ENCODE measurements at places on chromosomes 4 and X. TPM values are rescaled to one million over a fixed set of nuclear protein-coding genes. Genes with fewer than 3 reads are reported as not detected.

DNA sequence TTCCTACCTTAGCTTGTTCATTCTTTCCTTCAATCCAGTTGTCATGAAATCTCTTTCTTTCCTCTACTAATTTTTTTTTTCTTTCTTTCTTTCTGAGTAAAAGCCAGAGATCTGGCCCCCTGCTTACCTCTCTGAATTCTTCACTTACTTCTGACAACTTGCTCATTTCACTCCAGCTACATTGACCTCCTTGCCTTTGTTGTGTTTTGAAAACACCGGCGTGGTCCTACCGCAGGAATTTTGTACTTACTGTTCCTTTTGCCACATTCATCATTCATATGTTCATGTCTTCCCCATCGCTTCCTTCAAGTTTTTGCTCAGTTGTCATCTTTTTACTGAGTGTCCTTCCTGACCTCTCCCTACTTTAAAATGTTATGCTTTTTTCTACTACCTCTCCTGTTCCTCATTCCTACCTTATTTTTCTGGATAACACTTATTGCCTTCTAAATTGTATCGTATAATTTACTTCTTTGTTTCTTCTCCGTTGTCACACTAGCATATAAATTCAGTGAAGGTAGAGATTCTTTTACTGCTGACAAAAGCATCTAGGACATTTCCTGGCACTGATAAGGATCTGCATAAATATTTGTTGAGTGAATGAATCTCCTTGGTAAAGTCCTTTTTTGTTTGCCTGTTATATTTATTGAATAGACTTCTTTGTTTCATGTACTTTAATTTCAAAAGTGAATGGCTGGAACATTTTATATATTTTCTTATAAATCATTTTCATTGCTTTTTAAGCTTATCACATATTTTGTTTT is 74.4 kb downstream of the NFKB1 start:
- DNase-seq, result no peak

GRCh38 chr4:13990596-13991589 is 363.4 kb upstream of the BOD1L1 start:
- no peak for DNase-seq

- DNase-seq, result no peak
Measured at GRCh38 chr4:145154573-145154972, 25.8 kb downstream of the OTUD4 start.

The NCAPG gene
- 46.3 TPM for total RNA-seq

DNA sequence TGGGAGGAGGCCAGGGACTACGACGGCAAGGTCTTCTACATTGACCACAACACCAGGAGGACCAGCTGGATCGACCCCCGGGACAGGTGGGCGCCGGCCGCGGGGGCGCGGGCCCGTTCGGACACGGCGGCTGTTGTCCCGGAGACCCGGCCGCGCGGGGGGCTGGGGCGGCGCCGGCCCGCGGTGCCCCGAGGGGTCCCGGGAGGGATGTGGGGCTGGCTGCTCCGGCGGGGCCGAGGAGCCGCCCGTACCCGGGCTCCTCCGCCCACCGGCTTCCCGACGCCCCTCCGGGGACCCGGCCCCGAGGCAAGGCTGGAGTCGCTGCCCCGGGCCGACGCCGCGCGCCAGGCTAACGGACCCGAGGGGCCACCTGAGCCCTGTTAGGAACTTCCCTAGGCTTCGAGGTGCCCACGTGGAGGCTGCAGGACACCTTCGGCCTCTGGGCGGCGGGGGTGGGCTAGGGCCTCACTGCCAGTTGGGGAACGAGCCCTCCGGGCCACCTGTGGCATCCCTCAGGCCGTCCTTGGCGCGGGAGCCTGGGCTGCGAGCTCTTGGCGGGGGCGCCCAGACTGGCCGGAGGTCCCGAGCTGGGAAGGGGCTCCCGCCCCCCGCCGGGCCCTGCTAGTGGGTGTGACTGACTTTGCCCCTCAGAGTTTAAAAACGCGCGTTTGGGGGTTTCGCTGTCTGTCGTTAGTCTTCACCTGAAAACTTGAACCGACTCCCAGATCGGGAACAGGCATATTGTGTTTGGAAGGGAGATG is 660 bp downstream of the WWC2 start:
- DNase-seq, result no peak

The GAGE12F gene
- total RNA-seq, result not detected

- DNase-seq, result no peak
Measured at GRCh38 chr4:86661418-86661817, 67.3 kb downstream of the PTPN13 start.

The TEX13D gene
- 0.05 TPM for total RNA-seq

GRCh38 chr4:52096048-52096447 is 44.9 kb downstream of the SPATA18 start:
- no peak for DNase-seq

DNA sequence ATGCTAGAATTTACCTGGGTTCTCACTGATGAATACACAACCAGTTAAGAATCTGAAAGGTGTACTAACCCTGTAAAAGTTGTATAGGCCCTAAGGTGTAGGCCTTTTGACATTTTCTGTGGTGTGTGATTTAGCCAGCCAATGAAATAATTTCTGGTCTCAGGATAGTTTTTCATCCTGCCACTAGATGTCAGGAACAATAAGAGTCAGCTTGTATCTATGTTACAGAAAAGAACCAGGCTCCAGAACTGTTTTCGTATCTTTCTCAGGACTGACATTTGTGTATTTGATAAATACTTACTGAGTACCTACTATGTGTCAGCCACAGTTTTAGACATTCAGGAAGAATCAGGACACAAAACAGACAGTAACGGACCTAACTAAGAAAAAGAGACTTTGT is 673.6 kb upstream of the TENM3 start:
- no peak for DNase-seq

The DGKK gene
- not detected for total RNA-seq

The FANCB gene
- total RNA-seq, result 17.0 TPM

DNA sequence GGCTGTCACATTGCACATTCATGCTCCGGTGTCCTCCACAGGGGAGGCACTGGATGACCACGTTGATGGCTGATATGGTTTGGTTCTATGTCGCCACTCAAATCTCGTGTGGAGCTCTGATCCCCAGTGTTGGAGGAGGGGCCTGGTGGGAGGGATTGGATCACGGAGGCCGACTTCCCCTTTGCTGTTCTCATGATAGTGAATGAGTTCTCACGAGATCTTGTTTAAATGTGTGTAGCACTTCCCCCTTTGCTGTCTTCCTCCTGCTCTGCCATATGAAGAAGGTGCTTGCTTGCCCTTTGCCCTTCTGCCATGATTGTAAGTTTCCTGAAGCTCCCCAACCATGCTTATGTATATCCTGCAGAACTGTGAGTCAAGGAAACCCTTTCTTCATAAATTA is 22.3 kb upstream of the NAT8L start:
- no peak for DNase-seq

DNA sequence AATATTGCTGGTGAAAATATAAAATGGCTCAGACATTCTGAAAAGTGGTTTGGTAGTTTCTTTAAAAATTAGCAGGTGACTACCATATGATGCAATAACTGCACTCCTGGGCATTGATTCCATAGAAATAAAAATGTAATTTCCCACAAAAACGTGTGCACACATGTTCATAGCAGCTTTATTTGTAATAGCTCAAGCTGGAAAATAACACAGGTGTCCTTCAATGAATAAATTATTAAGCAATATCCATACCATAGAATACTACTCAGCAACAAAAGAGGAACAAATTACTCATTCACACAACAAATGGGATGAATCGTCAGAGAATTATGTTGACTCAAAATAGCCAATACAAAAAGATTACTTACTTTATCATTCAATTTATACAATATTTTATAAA is 893.7 kb upstream of the SLIT2 start:
- DNase-seq, result no peak

DNA sequence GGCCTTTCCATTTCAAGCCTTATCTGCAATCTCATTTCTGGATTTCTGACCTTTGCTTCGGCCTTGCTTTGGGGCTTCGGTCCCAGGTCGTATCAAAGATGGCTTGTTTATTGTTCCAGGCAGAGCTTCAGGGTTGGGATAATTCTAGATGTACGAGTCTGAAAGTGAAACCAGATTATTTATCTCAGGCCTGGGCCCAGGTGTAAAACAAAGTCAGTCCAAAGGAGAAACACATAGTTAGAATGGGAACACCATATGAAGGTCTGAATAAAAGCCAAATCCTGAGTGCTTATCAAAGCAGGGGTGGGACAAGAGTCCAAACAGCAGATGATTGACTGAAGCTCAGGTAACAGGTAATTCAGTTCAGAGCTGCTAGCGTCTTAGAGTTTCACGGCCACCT is 17.1 kb downstream of the PRIMPOL start:
- DNase-seq, result no peak

The HSD17B13 gene
- 0.10 TPM for total RNA-seq

GRCh38 chr4:815464-816146 is 10.3 kb downstream of the CPLX1 start:
- no peak for DNase-seq

The RPL9 gene
- total RNA-seq, result 1,540 TPM

DNA sequence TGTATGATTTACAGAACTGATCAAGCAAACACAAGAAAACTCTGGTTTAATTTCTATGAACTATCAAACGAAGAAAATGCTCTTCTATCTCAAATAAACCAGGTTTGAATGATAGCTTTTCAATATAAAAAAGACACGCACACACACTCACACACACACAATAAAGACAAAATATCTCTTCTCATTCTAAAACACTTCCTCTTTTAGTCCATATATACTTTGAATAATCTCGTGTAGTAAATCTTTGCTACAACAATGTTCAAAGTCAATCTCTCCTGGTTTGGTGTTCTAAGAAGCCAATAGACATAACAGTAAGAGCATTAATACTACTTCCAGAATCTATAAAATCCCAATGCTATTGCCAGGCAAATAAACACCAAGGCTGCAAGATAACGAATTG is 13.3 kb downstream of the CXCL2 start:
- no peak for DNase-seq

The GCNA gene
- 4.3 TPM for total RNA-seq

- DNase-seq, result no peak
Measured at GRCh38 chr4:138959097-138959815, 56.3 kb upstream of the NOCT start.

DNA sequence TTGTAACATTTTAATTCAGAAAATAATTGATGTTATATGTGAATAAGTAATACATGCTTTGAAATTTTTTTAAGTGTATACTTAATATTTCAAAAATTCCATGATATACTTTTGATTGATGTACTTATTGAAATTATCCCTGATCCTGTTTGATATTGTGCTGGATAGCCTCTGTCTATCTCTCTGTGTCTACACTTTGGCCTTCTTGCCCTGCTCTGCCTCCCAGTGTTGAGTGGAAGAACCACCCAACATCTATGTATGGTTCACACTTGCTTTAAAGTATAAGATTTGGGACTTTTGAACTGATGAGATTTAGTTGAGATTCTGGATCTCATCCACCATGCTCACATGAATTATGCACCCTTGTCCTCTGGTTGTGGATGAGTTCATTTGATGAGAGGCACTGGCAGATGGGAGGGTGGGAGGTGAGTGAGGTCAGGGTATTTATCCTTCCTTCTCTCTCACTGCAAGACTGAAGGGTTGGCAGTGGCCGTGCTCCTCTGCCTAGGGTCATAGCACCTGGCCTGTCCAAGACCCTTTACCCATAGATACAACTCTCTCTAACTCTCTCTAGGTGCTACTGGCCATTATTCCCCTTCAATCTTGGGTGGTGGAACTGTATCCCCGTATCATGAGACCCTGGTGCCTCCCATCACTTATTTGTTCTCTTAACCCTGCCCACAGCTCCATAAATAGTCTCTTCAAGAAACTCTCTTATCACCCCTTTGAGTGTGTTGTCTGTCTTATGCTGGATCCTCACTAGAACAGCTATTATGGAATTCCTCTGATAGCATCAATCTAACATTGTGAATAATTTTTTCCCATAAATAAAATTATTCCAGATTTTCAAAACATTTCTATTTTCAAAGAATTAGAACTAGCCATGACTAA is 75.2 kb downstream of the CORIN start:
- DNase-seq, result no peak

The PASD1 gene
- not detected for total RNA-seq

DNA sequence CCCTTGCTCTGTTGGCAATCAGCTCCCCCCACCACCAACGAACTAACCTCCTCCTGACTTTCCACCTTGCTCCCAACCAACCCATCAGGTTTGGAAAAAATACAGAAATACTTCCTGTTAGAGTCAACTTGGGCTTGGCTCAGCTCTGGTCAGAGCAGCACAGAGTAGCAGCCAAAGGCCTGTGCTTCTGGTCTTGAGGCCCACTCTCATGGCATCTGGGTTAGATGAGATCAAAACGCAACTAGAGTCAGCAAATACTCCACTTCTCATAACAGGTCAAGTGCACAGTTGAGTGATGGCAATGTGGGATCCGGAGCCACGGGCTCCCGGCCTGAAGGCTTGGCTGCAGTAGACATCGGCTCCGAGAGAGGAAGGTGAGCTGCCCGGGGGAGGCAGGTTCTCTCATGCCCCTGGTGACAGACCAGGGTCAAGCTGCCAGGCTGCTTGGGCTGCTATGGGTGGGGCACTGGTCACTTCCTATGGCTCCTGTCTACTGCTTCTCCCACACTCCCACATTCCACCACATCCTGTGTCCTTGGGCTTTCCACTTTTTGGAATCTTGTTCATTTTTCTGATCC is 34.8 kb downstream of the ZNF185 start:
- no peak for DNase-seq

DNA sequence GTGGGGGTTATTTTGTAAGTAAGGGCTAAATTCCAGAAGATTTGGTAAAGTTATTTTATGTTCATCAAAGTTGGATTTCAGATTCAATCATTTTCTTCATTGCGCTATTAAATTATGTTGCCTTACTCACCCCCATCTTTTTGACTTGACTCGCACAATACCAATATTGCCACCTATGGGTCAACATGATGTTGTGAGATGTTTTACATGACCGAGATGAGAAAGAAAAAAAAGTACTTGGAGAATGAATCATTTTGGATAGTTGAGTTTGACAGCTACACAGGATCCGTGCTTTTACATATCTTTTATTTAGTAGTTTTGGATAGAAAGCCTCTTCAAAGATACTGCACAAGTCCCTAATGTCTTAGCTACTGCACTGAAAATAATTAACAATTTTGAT is 224.2 kb upstream of the EMCN start:
- no peak for DNase-seq

DNA sequence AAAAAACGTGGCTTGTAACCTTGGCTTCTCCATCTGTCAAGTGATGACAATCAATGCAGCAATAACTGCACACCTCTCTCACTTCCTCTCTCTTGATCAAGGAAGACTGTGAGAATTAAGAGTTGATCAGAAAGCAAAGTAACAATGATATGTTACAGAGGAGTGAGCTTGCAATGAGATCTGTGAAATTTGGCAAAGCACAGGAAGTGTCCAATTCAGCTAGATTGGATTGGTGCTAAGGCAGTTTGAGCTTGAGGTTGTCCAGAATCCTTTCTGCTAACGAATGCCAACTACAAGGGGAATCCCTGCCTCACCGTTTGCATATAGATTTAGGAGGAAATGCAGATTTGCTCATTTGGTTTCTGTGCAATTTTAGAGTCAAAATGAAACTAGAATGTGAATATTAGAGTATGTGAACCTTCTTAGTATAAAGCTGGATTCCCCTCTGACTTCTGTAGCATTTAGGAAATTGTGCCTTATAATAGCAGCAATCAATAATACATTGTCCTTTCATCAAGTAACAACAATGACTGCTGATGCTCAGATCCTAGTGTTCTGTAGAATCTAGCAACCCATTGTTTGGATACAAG is 346.4 kb downstream of the PTTG2 start:
- DNase-seq, result peak; percentile 46

Measured in activated T-helper 1 cell treated with anti-CD3 and anti-CD28 coated beads, Interleukin-12 subunit alpha, Interleukin-12 subunit beta, Interleukin-2, Interleukin-4 antibody, amounts not matched to agents 30 ng/mL and 10 ng/mL and 1 ng/mL, durations not matched to agents 14 hours and 24 hours and 36 hours (primary cell).